ENCODE measurements at places on chromosomes 3 and 15.

DNA sequence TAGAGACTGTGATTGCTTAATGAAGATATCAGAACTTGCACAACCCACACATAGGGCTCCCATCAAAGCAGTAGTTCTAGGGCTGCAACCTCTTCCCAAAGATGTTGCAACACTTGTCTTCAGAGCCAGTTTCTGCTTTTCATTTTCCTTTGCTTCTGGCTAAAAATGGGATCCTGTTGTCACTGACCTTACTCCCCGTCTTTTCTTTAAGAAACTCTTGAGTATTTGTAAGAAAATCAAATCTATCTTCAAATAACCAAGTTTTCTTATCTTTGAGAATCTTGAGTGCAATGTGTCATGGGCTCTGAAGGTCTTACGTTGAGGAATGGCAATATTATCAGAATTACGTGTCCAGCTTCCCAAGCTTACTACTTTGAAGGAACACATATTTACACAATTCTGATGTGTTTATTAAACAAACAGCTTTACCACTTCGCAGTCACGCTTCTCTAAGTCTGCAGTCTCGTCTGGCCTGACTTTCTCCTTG lies 24.1 kb downstream of the CACNA1D start:
- DNase-seq: no peak

GRCh38 chr15:51625236-51625635 lies 2.7 kb upstream of the DMXL2 start:
- DNase-seq: no peak

- no peak for DNase-seq
Observed at GRCh38 chr3:175434561-175434960, 575.4 kb downstream of the NAALADL2 start.

DNA sequence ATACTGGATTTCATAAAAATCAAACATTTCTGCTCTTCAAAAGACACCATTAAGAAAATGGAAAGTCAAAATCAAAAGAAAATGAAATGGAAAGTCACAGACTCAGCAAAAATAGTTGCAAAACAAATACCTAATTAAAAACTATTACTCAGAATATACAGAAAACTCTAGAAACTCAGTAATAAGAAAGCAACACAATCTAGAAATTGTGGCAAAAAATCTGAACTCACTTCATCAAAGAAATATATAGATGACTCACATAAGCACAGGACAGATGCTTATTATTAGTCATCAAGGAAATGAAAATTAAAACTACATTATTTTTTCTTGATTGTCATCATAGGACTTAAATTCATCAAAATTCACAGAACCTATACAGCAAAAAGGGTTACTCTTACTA lies 430.0 kb downstream of the SHQ1 start:
- no peak for DNase-seq

GRCh38 chr3:129560911-129561594 lies 18.1 kb downstream of the H1-8 start:
- no peak for DNase-seq

DNA sequence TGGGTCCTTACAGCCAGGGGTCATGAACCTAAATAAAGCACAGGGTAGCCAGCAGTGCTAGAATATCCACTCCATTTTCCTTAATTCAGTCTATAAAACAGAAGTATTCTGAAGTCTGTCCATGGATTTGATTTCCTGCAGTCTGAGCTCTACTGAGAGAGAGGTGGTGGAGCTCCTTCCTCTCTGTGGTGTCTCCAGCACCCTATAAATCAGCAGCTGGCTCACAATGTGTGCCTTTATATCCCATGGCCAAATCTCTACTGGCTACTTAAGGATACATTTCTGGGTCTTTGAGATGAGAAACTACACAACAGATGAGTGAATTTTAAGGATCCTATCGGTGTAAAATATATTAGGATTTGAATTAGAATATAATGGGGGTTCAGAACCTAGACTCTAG lies 339.9 kb upstream of the RBMS3 start:
- no peak for DNase-seq

- DNase-seq: no peak
Observed at GRCh38 chr3:43405888-43406642, 119.7 kb downstream of the SNRK start.

DNA sequence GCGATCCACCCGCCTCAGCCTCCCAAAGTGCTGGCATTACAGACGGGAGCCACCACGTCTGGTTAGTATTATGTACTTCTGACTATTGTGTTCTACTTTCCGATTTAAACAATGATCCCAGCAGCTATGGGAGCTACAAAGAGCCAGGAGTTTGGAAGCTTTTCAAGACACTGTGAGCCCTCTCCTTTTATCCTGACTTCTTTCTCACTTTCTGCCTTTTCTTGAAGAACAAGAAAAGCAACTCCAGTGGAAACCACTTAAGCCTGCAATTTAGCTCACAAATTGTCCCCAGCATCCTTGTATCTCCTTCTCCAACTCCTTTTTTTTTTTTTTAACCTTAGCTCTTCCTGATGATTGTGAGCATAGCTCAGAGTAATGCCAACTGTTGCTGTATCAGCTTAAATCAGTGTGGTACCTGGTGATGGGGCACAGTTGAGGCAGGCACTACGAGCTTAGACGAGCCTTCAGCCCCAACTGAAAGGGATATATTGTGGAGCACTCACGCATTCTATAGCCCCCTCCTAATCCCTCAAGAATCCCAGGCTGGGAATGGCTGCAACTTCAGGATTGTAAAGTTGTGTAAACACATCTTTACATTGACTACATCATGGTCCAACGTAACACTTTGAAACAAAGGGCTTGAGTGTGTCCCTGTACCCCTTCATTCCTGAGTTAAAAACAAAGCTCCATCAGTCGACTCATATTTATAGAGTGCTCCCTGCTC lies 677.0 kb downstream of the FHIT start:
- no peak for DNase-seq

DNA sequence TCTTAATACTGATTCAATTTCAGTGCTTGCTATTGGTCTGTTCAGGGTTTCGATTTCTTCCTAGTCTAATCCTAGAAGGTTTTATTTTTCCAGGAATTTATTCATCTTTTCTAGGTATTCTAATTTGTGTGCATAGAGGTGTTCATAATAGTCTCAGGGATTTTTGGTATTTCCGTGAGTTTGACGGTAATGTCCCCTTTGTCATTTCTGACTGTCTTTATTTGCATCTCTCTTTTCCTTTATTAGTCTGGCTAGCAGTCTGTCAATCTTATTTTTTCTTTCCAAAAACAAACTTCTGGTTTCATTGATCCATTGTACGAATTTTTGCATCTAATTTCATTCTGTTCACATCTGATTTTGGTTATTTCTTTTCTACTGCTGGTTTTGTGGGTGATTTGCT lies 35.2 kb upstream of the CD200R1L start:
- DNase-seq: no peak

- no peak for DNase-seq
Observed at GRCh38 chr3:63508771-63509170, 143.7 kb upstream of the SNTN start.

DNA sequence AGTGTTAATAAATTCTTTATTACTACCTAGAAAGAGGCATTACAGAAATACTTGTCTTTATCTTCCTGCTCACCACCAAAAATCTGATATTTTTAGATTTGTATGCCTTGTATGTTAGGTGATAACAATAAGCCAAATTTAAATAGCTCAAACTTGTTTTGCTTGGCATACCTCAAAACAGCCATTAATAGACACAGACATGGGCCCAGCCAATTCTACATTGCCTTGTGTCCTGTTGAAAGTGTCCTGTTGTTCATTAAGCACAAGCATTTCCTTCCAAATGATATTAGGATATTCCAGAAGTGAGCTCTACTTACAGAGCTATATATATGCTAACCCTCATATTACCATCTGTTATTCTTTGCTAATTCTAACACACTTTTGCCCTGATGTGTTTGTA lies 438.6 kb upstream of the ZNF385D start:
- DNase-seq: no peak

Measured in activated CD4-positive, alpha-beta T cell treated with anti-CD3 and anti-CD28 coated beads for 1 hour (primary cell).